CD4-positive, alpha-beta T cell treated with Interleukin-21 for 1 hour (primary cell): ENCODE measurements at places on chromosomes 6 and 20.

DNA sequence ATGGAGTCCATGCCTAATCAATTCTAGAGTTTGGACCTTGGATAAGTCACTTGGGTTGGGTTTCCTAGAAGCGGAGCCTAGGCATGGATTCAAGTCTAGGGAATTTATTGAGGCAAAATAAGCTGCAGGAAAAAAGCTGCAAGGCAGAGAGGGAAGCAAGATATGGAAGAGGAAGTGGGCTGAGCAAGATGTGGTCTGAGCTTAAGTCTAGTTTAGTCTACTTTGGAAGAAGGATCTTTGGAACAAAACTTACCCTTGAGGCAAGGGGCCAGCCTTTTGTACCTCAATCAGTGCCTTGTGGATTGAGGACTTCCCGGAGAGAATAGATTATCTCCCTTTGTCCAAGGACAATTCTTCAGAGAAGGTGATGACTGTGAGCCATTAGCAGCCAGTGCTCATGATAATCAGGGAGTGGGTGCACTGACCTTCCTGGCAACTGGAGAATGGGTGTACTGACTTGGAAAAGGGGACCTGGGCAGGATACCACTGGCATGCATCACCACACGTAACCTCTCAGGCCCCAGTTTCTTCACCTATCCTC lies 10.9 kb downstream of the ZSCAN9 start:
- DNase-seq = no peak

DNA sequence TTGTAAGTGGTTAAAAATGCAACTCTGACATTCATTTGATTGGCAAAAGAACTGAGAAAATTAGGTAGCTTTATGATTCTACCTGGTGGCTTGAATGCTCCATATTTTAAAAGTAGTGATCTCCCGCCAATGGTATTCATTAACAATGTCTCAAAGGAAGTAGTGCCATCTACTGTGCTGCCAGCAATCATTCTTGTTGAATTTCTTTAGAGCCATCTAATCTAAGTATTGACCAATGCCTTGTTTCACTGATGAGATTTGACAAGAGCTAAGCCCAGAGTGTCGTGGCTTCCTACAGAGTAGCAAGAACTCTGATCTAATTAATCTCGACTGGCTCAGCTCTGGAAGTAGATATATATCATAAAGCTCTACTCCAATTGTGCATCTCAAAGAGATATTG lies 696.7 kb downstream of the C6orf118 start:
- no peak for DNase-seq

DNA sequence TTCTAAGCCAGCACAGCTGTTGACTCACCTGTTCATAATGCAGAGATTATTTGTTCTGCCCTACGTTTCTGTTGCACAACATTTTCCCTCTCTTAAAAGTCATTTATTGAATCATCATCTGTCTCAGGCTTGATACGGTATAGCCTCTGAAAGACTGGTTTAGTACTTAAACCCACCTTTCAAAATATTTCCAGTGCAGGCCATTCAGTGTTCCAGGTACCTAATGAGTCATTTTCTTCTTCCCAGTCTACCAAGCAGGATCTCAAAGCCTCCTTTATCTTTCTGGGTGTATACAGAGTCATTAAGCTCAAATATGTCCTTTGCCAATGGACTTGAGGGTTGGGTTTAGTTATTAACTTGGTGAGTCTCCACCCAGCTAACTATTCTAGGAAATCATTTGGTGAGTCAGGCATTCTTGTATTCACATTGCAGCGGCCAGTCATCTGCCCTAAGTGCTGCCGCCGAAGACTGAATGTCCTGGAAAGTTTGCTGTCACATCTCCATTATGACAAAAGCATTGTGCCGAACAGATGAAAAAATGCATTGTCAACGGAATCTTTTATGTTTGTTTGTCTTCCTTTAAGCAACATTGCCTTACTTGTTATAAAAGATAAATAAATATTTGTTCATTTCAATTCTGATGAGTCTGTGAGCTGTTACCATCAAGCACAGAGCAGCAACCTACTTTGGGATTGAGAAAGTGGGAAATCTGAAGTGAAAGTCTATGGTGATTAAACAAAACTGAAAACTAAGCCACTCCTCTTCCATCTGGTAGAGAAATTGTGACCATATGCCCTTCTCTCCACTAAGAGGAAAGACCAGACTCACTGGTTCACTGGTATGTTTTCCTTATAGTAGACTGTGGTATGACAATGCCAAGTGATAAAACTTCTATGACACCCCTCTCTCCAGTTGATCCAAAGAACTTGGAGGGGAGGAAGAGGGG lies 14.3 kb upstream of the FAM135A start:
- DNase-seq = no peak

DNA sequence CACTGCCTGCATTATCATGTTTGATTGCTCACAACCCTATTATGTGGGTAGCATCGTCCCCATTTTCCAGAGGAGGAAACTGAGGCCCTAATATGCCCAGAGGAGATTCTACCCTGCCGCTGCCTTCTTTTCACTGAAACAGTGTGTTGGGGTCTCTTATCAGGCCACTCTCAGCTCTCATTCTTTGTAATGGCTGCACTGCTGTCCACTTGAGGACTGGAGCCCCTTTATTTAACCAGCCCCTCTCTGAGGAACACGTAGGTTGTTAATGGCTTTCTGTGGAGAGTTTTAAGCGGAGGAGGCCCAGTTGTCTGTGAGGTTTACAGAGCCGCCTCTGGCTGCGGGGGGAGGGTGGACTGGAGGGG lies 32.5 kb downstream of the SRC start:
- no peak for DNase-seq

DNA sequence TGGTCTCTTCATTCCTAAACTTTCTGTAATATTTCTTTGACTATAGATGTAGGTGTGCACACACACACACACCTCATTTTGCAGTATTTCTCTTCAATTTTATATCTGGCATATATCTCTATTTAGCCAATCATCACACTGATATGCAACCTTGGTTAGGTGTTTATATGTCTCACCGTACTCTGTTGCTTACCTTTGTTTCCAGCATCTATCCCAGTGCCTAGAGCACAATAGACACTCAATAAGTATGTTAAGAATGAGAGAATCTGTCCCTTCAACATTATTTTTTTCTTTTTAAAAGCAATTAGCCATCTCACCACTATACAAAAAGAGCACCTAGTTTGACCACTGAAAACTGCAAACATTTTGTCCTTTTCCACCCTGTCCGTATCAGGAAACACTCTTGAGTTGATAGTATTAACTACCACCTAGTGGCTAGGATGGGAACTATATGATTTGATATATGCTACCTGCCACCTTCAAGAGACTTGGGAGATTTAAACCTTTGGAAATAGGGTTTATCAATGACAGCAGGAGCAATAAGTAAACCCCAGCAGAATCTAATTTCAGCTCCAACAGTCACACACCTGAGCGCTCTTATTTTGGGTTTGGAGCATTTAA lies 48.7 kb upstream of the RSPO3 start:
- DNase-seq = no peak

DNA sequence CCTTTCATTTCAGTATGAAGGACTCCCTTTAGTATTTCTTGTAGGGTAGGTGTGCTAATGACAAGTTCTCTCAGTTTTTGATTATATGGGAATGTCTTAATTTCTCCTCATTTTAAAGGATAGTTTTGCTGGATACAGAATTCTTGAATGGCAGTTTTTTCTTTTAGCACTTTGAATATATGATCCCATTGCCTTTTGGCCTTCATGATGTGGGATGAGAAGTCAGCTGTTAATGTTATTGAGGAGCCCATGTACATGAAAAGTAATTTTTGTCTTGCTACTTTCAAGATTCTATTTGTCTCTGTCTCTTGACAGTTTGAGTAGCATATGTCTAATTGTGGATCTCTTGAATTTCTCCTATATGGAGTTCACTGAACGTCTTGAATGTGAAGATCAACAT lies 30.9 kb downstream of the RSPH3 start:
- no peak for DNase-seq

- no peak for DNase-seq
These were observed 119.5 kb upstream of the KCNK16 start for GRCh38 chr6:39441986-39442385.

GRCh38 chr6:33854572-33855030 lies 50.8 kb upstream of the MLN start:
- DNase-seq = no peak

DNA sequence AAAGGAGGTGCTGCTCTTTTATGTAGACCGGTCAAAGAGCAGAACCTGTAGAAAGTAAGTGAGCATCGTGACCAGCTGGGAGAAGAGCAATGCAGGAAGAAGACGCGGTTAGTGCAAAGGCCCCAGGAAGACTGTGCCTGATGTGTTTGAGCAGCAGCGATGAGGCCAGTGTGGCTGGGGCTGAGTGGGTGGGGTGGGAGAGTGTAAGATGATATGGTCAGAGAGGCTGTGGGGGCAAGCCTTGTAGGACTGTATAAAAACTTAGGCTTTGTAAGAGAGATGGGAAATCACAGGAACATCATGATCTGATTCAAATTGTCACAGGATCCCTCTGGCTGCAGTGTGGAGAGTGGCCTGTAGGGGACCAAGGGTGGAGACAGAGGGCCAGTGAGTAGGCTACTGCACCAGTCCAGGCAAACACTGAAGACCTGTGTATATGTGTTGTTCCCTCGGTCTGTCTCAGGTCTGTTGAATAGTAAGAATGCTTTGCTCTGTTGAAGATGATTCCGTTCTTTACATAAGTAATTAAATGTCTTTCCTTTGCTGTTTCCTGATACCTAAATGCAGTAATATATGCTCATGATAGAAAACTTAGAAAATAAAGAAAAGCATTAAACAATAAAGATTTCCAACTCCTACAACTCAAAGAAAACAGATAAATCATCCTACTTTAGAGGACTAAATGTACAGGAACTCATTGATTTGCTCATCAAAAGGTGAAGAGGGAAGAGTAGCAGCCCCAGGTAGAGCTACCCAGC lies 23.6 kb upstream of the WFDC2 start:
- peak; percentile 39 for DNase-seq

- DNase-seq = no peak
These were observed 133.7 kb downstream of the LY86 start for GRCh38 chr6:6722195-6722594.

GRCh38 chr6:132719736-132720448 lies 6.0 kb upstream of the VNN1 start:
- DNase-seq = no peak

DNA sequence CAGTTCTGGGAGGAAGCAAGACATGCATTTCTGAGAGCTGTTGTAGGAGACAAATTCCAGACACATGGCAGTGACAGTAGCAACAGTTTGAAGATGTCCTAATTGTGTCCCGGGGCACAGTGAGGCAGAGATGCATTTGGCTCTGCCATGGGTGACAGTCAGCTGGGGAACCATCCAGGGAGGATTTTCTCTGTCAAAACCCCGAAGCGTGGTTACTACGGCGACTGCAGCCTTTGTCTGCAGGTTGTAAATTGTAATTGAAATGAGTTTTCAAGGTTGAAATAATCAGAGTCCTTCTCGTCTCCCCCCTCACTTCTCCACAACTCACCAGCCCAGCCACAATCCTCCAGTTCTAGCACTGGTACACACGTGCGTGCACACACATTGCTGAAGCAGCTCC lies 100.1 kb downstream of the GRM4 start:
- no peak for DNase-seq

DNA sequence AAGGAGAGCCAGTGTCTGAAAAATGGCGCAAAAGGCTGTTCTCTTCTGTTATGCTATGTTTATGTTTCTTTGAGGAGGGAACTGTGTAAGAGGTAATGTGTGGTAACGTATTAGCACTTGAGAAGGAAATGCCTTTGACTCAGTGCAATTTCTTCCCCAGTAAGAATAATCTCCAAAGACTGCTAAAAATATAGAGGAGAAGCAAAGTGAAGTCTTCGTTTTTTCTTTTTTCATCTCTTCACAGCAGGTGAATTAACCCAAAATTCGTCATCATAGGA lies 47.1 kb upstream of the IFNGR1 start:
- no peak for DNase-seq

- no peak for DNase-seq
These were observed 157.6 kb downstream of the MCHR2 start for GRCh38 chr6:99836471-99836870.

DNA sequence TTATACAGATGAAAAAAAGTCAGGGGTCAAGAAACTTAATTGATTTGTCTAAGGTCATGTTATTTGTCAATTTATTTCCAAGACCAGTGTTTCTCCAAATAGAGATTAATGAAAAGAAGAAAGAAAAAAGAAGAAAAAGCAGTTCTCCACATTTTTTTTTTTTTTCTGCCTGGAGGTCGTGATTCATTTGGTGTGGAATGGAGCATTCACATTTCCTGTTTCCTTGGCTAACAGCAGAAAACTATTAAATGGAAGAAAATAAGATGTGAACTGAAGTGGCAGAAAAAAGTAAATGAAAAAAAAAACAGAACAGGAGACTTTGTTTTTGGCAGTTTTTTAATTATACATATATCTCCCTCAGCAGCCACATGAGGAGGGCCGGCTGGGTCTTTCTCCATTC lies 470.8 kb upstream of the ZNF337 start:
- DNase-seq = no peak

- no peak for DNase-seq
These were observed 76.8 kb downstream of the TCP11 start for GRCh38 chr6:35064290-35064689.

DNA sequence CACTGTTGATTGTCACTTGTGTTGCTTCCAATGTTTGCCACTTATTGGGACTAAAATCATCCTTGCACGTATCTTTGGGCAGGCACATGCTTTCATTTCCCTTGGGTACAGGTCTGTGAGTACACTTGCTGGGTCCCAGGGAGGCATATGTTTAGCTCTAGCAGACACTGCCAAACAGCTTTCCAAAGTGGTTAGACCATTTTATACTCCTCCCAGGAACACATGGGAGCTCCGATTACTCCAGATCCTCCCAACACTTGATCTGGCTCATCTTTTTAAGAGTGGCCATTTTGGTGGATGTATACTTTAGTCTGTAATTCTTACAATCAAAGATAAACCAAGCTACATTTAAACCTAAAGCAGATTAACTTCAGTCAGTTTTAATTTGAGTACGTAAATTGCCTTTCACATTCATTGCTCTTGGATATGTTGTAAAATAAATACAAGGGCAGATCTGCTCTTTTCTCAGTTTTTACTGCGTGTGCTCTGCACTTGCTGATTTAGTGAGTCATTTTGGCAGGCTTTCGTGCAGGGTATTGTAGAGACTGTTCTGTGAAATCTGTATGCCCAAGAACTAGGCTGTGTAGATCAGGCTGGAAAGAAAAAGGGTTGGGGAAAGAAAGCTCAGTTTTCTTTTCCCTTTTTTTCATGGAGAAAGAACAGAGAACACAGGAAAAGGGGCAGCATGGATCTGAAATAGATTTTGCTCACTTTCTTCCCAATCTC lies 19.5 kb downstream of the SLC22A1 start:
- no peak for DNase-seq

DNA sequence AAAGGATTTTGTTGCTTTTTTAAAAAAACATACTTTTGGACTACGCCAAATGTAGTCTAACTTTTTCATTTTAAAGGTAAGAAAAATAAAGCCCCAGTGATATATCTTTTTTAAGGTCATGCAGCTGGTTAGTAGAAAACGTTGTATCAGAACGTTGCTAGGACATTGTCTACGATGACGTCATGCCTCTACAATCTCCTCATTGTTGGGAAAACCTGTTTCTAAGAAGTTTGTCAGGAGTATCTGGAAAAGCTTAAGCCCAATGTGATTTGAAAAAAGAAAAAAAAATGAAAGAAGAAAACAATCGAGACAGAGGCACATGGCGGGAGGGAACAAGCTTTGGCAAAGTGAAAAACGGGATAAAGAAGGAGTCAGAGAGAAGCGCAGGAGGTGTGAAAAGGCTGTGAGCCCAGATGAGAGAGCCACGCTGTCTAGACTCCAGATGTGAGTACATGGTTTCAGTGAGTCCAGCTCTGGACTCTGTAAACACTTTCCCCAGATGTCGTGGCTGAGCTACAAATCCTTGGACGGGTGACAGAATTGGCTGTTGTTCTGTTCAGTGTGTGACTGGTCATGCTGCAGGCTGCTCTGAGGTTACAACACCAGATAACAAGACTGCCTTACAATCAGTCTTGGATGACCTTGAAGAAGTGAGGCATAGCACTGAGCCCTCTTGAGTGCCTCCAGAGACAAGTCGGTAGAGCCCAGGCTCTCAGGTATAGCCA lies 656.7 kb upstream of the ID4 start:
- DNase-seq = no peak
